Iris pigment epithelial cell (primary cell): ENCODE measurements at places on chromosomes 2 and 18.

- DNase-seq = peak; percentile 35
These were observed 19.7 kb downstream of the STARD7 start for GRCh38 chr2:96188821-96189526.

DNA sequence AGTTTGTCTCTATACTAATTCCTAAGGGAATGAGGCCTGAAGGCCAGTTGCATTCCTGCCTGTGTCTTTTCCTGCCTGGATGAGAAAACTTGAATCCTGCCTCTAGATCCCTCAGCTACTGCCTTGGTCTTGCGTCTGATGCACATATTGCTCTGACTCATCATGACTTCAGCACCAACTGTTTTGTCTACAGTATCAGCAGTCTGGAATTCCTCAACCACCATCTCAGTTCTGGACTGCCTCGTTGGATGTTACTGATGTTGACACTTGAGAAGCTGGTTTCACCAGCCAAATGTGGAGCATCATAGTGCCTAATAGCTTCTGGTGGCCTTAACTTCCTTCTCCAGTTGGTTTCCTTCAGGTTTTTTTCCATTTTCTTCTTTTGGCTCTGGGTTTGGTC, 211.0 kb downstream of the CTNNA2 start:
- peak; percentile 99 for DNase-seq

- DNase-seq = no peak
These were observed 206.1 kb downstream of the TWIST2 start for GRCh38 chr2:239053801-239054503.

DNA sequence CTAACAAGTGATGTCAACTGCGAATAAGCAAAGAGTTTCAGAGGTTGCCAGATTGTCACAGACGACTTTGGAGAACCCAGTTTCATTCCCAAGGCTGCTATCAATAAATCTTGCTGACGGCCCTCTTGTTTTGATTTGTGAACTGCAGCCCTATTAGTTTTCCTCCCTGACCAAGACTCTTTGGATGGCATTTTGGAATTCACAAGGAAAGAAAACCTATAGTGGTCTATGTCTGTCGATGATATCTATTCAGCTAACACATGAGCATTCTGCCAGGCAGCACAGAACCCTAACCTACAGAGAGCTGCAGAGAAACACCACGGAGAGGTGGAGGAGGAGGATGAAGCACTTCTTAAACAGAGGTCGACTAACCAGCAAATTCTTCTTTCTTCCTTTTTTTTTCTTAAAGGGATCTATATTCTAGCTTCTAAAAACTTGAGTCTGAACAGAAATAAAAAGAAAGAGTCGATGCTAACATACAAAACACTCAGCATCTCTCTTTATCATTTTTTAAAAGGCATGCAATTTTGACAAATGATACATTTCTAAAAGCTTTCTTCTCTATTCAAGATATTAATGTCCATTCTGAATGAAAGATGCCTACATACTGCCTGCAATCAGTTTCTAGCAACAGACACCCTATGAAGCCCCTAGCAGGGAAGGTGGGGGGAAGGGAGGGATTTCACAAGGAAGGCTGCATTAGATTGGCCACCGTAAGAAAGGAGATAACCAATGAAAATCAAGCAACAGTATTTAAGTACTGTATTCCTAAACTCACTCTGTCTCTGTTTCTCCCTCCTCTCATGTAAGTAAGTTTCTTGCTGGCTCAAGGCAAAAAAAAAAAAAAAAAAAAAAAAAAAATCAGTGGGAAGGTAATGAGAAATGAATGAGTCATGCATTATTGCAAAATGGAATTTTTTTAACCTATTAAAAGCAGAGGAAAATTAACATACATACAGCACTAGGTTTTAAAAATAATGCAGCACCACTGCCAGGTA, 83.0 kb upstream of the CHRNA1 start:
- DNase-seq = peak; percentile 97

- DNase-seq = peak; percentile 73
These were observed 6.9 kb upstream of the FLACC1 start for GRCh38 chr2:201363857-201364560.

GRCh38 chr2:46956981-46957531, 41.5 kb upstream of the MCFD2 start:
- no peak for DNase-seq

DNA sequence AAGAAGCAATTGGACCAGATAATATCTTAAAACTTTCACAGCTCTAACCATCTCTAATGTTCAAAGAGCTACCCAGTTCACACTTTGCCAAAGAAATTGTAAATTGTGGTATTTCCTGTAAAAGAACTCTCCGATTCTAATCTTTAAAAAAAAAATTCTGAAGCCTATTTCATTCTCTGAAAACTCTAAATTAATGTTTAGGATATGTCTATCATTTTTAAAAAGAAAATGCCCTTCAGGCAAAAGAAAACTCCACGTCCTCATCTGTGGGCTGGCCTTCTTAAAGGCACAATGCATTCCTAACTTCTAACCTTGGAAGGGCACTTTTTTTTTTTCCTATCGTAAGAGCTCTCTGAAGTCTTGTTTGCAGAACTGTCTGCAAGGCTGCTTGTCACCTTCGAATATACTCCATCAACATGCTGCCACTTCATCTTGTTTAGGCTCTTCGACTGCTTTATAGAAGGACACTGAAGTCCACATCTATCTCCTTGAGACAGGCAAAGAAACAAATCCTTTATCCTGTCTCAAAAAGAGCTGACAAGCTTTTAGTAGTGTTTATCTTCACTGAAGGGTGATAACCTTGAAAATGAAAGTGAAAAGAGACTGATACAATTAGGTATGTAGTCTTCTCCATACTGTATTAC, 124.3 kb upstream of the SLC39A10 start:
- peak; percentile 56 for DNase-seq

- peak; percentile 34 for DNase-seq
These were observed 107.7 kb downstream of the BCL11A start for GRCh38 chr2:60445684-60446179.

DNA sequence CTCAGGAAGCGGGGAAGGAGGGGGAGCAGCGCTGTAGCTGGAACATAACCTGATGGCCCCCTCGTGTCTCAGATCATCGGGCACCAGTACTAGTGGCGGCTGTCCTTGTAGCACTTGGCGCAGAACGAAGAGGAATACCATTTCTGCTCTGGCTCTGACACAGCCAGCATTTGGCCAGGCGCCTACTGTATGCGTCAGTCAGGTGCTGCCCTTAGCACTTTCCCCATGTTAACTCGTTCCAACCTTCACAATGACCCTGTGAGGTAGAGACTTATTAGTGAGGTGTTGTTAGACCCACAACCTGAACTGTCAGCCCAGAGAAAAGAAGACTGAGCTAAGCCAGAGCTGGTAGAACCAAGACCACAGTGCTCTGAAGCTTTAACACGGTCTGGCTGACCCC, 47.7 kb upstream of the EML6 start:
- DNase-seq = no peak

DNA sequence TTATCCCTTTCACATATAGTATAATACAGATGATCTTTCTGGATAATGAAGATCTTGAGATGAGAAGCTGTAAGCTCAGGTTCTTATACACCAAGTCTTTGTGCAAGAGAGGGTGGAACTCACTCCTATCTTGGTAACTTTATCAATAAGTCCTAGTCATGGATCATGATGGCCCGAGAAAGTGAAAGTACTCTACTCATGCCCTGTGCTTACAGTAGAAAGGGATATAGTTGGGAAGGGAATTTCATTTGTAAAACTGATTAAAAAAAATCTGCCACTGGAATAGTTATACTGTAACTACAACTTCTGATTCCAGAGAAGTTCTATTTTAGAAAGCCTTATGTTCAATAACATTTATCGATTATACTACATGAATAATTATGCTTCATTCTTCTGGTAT, 51.8 kb downstream of the MYO3B start:
- DNase-seq = no peak

DNA sequence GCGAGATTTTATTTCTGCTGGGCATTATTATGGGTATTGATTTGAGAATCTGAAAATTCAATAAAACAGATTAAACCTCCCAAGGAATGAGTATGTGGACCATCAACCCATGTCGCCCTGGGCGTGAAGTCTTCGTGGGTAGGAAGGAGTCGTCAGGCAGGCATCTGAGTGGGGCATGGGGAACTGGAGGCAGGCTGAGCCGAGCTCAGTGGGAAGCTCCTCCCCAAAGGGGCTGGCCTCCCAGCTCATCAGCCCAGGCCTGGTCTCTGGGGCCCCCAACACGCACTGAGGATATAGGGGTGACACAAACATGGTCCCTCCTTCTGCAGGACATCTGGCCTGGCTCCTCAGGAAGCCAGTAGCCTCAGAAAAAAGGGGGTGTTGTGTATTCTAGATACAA, 265.2 kb downstream of the TFCP2L1 start:
- no peak for DNase-seq

DNA sequence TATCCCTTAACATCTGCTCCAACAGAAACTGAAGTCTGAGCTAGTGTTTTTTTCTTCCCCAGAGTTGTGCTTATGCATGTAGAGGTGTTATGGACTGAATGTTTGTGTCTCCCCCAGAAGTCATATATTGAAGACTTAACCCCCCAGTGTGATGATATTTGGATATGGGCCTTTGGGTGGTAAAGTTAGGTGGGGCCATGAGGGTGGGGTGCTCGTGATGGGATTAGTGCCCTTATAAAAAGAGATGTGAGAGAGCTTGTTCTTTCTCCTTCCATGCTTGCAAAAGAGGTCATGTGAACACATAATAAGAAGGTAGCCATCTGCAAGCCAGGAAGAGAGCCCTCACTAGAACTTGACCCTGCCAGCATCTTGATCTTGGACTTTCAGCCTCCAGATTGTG, 34.4 kb upstream of the APOB start:
- no peak for DNase-seq

DNA sequence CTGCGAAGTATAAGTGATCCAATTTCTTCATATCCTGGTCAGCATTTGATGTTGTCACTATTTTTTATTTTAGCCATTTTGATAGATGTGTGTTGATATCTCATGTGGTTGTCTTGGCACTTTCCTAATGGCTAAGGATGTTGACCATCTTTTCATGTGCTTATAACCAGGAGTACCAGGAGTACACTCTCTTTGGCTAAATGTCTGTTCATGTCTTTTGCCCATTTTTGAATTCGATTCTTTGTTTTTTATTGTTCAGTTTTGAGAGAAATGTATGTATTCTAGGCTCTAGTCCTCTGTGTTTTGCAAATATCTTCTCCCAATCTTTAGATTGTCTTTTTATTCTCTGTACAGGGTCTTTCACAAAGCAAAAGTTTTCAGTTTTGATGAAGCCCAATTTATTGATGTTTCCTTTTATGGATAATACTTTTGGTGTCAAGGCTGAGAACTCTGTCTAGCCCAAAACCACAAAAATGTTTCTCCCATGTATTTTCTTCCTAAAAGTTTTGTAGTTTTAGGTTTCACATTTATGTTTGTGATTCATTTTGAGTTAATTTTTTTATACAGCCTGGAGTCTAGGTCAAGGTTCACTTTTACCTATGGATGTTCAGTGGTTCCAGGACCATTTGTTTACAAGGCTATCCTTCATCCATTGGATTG, 65.4 kb downstream of the SDC1 start:
- no peak for DNase-seq

GRCh38 chr2:141968433-141968832, 162.4 kb downstream of the LRP1B start:
- peak; percentile 16 for DNase-seq

GRCh38 chr2:75801234-75801982, 90.7 kb upstream of the GCFC2 start:
- DNase-seq = no peak

GRCh38 chr2:197674591-197674990, 796 bp downstream of the RFTN2 start:
- DNase-seq = peak; percentile 8

- no peak for DNase-seq
These were observed 277.5 kb downstream of the PRKCE start for GRCh38 chr2:45928946-45929345.

DNA sequence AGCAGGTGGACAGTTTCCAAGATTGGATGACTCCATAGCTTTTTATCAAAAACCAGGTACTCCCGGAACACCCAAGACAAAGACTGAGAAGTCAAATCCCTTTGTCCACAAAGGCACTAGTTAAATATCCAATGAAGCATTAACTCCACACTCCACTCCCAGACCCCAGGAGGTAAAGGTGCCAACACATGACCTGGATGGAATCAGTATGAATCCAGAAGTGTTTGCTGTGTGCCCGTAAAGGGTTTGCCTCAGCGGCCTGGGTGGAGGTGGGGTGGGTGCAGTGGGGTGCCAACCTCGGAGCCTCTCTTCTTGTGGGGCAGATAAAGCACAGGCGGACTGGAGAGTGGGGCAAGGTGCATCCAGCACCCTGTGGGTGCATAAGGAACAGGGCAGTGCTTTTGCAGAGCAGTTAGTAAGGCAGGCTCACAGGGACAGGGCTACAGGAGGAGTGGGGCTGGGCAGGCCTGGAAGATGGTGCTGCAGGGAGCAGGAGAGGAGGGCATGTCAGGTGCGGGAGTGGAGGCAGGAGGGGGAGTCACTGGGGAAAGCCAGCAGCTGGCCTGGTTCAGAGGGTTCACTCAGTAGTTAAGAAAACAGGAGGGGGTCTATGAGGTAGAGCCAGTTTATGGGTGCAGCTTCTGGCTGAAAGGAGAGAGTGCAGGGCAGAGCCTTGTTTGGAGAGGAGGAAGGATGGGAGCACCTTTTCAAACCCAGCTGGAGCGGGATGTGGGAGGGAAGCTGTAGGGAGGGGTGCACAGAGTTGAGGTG, 208.4 kb upstream of the SMAD2 start:
- no peak for DNase-seq
